MM.1S (cell line): ENCODE measurements at places on chromosomes 1 and 21.
A peak's percentile ranks its signal among the peaks of the same experiment; 100 is the strongest.

- peak overlapping the region; percentile 94 for H3K4me3 ChIP-seq
- peaks cover 60% of the 10 kb centered on the region for H3K4me1 ChIP-seq
Observed at GRCh38 chr1:117622726-117623125, 16.9 kb downstream of the TENT5C start.

GRCh38 chr1:26288311-26288941 is 8.5 kb downstream of the SH3BGRL3 start:
- peaks cover 34% of the 10 kb centered on the region for H3K4me1 ChIP-seq
- H3K27ac ChIP-seq = peak overlapping the region; percentile 74; the same call in 1 of the 2 replicates
- no peaks in the 10 kb centered on the region for H3K27me3 ChIP-seq
- no peak for DNase-seq
- no peaks in the 10 kb centered on the region for H3K36me3 ChIP-seq

DNA sequence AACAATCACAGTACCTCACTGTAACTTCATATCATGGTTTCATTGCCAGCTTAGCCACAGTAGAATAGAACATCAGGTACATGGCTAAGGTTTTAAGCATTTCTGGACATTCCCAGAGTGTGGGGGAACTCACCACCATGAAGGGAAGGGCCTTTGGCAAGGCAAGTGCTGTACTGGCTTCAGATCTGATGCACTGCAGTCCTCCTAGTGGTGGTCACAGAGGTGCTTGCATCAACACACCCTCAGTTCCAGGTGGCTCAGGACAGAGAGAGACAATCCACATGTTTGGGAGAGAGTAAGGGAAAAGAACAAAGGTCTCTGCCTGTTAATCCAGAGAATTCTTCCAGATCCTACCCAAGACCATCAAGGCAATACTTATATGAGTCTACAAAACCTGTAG is 528.4 kb upstream of the RGS18 start:
- no peaks in the 10 kb centered on the region for H3K4me1 ChIP-seq
- DNase-seq = no peak
- H3K36me3 ChIP-seq = no peaks in the 10 kb centered on the region
- H3K27me3 ChIP-seq = no peaks in the 10 kb centered on the region

DNA sequence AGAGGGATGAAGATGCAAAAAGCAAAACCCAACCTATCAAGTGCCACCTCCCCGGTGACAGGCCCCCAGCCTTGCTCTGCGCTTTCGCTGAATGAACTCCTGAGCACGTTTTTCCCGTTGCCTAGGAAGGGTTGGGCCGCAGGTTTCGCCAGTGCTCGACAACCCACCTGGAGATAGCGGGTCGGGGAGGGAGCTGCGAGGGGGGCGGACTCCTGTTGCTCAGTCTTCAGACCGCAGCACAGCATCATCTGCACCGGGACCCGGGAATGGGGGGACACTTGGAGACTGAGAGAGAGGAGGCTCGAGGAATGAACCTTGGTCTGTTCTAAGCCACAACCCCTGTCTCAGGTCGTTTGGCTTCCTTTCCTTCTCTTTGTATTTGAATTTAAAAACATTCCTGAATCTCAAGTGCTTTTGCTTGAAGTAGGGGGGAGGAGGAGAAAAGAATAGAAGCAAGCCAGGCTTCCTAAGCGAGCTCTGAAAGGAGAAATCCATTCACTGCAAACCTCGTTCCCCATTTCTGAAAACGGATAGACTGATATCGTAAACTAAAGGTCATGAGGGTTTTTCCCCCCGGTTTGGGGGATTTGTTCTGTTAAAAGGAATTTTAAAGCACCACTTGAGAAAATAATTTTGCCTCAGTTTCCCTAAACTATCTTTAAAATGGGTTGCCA is 1.2 kb downstream of the AK5 start:
- no peaks in the 10 kb centered on the region for H3K27me3 ChIP-seq
- no peak for DNase-seq
- no peak overlapping the region for H3K27ac ChIP-seq
- H3K4me1 ChIP-seq = no peaks in the 10 kb centered on the region
- H3K36me3 ChIP-seq = no peaks in the 10 kb centered on the region
- H3K4me3 ChIP-seq = no peak overlapping the region

GRCh38 chr21:46540087-46540710 is 64.7 kb downstream of the S100B start:
- DNase-seq = no peak
- H3K36me3 ChIP-seq = no peaks in the 10 kb centered on the region
- no peak overlapping the region for H3K27ac ChIP-seq
- H3K4me1 ChIP-seq = no peaks in the 10 kb centered on the region

DNA sequence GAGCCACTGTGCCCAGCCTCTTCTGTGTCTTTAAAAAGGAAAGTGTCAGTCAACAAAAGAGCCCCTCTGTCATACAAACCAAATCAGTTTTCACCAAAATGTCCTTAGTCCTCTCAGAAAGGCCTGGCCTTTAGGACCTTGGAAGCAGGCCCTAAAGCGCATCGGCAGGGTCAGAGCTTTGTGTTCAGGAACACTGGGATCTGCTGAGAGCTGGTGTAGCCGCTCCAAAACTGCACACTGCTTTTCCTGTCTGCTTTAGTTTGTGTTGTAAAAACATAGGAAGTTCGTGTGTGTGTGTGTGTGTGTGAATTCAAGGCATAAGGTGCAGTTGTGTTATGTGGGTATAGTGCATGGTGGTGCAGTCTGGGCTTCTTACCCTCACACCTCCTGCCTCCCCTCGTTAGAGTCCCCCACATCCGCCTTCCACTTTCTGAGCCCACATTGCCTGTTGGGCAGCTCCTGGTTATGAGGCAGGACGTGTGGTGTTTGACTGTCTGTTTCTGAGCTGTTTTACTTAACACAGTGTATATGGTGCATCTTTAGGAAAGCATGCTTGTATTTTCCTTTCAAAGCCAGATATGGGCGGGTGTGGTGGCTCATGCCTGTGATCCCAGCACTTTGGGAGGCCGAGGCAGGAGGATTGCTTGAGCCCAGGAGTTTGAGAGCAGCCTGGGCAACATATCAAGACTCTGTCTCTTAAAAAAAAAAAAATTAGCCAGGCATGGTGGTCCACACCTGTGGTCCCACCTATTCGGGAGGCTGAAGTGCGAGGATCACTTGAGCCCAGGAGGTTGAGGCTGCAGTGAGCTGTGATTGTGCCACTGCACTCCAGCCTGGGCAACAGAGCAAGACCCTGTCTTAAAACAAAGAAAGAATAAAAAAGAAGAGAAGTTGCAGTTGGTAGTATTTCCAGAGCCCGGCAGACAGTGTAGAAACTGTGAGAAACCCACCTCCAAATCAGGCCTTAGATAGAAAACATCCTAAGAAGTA is 12.4 kb downstream of the IBA57 start:
- H3K4me1 ChIP-seq = no peaks in the 10 kb centered on the region
- no peak overlapping the region for H3K4me3 ChIP-seq
- DNase-seq = no peak
- H3K27me3 ChIP-seq = no peaks in the 10 kb centered on the region
- no peak overlapping the region for H3K27ac ChIP-seq

DNA sequence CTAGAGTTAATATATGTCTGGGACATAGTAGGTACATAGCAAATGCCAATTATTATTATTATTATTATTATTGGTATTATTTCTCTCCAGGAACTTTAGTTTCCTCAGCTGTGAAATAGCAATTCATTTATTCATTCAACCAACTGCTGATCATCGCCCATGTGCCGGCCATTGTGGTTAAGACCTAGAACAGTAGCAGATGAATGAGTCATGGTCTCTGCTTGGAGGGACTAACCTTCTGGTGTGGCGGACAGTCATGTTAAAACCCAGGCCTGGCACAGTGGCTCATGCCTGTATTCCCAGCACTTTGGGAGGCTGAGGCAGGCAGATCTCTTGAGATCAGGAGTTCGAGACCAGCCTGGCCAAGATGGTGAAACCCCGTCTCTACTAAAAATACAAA is 23.8 kb upstream of the LDLRAP1 start:
- no peak for DNase-seq
- no peaks in the 10 kb centered on the region for H3K27me3 ChIP-seq
- H3K27ac ChIP-seq = no peak overlapping the region

DNA sequence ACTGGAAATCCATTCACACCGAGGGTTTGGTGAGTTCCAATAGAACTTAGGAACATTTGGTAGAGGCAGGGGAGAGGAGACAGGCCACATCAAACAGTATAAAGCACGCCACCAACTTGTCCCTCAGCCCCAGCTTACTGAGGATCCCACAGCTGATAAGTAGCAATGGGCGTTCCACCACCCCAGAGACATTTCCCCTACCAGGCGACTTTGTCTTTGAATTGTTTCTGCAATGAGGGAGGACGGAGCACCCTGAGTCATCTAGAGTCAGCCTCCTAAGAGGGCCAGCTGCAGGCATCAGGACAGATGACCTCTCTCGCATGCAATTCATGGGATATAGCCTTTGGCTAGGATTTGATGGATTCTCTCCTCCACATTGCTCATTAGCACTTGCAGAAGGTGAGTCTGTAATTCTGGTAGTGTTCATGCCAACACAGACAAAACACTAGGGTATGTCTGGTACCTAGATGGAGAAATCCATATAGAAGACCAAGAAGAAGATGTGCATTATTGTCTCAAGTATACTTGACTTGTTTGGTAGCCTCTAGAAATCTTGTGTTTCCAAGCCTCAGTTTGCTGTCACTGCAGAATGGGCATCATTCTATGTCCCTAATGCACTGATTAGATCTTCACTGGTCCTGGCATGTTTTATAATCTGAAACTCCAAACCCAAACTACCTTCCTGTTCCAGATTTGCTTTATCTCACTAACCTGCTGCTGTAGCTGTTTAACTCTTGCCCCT is 69.0 kb downstream of the RRAGC start:
- H3K36me3 ChIP-seq = no peaks in the 10 kb centered on the region
- DNase-seq = no peak
- H3K27ac ChIP-seq = no peak overlapping the region
- no peaks in the 10 kb centered on the region for H3K4me1 ChIP-seq

- no peak overlapping the region for H3K27ac ChIP-seq
- no peaks in the 10 kb centered on the region for H3K27me3 ChIP-seq
- no peaks in the 10 kb centered on the region for H3K36me3 ChIP-seq
Observed at GRCh38 chr1:170510163-170510562, 21.8 kb upstream of the GORAB start.

GRCh38 chr21:41189150-41189745 is 21.3 kb downstream of the BACE2 start:
- H3K4me1 ChIP-seq = no peaks in the 10 kb centered on the region
- no peak overlapping the region for H3K27ac ChIP-seq
- H3K4me3 ChIP-seq = no peak overlapping the region
- no peak for DNase-seq
- no peaks in the 10 kb centered on the region for H3K27me3 ChIP-seq
- no peaks in the 10 kb centered on the region for H3K36me3 ChIP-seq

DNA sequence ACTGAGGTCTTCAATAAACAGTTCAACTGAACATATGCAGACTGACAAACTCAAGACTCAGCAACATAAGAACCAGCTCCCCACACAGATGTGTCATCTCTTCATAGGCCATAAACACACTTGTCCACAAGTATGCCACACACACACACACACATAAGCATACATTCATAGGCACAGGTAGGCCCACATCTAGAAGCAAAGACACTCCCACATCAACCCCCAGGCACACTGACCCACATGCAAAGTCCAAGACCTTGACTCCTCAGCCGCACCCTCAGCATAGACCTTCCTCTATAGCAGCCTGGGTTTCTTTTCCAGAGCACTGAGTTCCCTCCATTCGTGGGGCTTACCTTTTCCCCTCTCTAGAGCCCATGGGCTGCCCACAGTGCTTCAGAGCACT is 1.4 kb downstream of the LAD1 start:
- H3K27me3 ChIP-seq = peaks cover 83% of the 10 kb centered on the region
- DNase-seq = no peak
- H3K4me3 ChIP-seq = no peak overlapping the region
- no peaks in the 10 kb centered on the region for H3K4me1 ChIP-seq
- H3K27ac ChIP-seq = no peak overlapping the region

- DNase-seq = no peak
- no peaks in the 10 kb centered on the region for H3K4me1 ChIP-seq
- no peak overlapping the region for H3K4me3 ChIP-seq
- no peak overlapping the region for H3K27ac ChIP-seq
- no peaks in the 10 kb centered on the region for H3K27me3 ChIP-seq
Observed at GRCh38 chr1:50523548-50523947, 100.3 kb upstream of the DMRTA2 start.

- H3K4me3 ChIP-seq = no peak overlapping the region
- H3K27me3 ChIP-seq = no peaks in the 10 kb centered on the region
- DNase-seq = no peak
- no peaks in the 10 kb centered on the region for H3K36me3 ChIP-seq
- no peaks in the 10 kb centered on the region for H3K4me1 ChIP-seq
Observed at GRCh38 chr1:228955691-228956090, 220.4 kb downstream of the RHOU start.

DNA sequence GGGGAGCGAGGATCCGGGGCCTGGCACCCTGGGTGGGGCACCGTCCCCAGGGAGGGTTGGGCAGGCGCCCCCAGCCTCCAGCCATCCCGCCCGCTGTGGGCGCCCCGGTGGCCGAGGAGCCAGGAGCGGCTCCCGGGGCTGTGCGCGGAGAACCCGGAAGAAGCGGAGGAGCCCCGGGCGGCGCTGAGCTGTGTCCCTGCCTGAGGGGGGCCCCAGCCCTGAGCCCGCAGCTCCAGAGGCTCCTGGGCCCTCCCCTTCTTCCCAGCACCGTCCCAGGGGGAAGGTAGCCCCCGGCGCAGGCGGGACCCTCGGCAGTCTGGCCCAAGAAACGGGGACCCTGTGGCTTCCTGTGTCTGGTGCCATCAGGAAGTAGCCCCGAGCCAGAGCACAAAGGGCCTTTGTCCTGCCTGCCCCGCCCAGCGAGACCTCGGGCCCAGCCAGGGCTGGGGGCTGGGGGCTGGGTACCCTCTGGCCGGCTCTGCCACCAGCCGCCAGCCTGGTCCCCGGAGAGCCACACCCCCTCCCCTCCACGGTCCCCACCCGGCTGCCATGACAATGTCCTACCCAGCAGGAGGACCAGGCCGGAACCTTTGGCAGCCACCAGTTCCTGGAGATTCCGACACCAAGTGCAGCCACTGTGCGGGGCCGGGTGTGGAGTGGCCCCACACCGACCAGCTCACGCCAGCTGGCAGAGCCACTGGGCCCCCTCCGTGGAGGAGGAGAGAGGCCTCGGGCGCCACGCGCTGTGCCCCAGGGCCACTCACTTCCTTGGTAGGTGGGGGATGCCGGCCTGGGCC is 15.6 kb upstream of the TTLL10 start:
- no peak for DNase-seq
- H3K4me3 ChIP-seq = peak overlapping the region; percentile 67
- H3K36me3 ChIP-seq = no peaks in the 10 kb centered on the region
- peaks cover 88% of the 10 kb centered on the region for H3K27me3 ChIP-seq

- DNase-seq = no peak
- H3K27ac ChIP-seq = no peak overlapping the region
- no peaks in the 10 kb centered on the region; the same call in 1 of the 2 replicates for H3K27me3 ChIP-seq
- H3K4me1 ChIP-seq = no peaks in the 10 kb centered on the region
- H3K36me3 ChIP-seq = no peaks in the 10 kb centered on the region
Observed at GRCh38 chr1:213976665-213977485, 10.9 kb upstream of the PROX1 start.
